Body of pancreas (tissue), 4 donors: ENCODE measurements at places on chromosomes 1 and 21.
A peak's percentile ranks its signal among the peaks of the same experiment; 100 is the strongest.

GRCh38 chr1:207059881-207060280 lies 6.8 kb downstream of the PFKFB2 start:
- no peak for DNase-seq
- H3K27me3 ChIP-seq = no peaks in the 10 kb centered on the region
- peaks cover 5% of the 10 kb centered on the region for H3K4me1 ChIP-seq
- H3K36me3 ChIP-seq = peaks cover 6% of the 10 kb centered on the region
- no peak overlapping the region for H3K27ac ChIP-seq

GRCh38 chr1:241834733-241835377 lies 13.1 kb upstream of the EXO1 start:
- no peak for DNase-seq
- no peaks in the 10 kb centered on the region for H3K4me1 ChIP-seq
- H3K4me3 ChIP-seq = no peak overlapping the region
- no peaks in the 10 kb centered on the region for H3K27me3 ChIP-seq
- H3K27ac ChIP-seq = no peak overlapping the region

DNA sequence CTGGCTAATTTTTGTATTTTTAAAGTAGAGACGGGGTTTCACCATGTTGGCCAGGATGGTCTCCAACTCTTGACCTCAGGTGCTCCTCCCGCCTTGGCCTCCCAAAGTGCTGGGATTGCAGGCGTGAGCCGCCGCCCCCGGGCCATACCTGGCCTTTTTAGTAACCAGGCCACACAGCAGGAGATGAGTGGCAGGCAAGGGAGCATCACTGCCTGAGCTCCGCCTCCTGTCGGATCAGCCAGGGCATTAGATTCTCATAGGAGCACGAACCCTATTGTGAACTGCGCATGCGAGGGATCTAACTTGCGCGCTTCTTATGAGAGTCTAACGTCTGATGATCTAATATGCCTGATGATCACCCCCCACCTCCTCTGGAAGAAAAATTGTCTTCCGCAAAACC lies 308.7 kb upstream of the PRMT6 start:
- no peaks in the 10 kb centered on the region for H3K4me1 ChIP-seq
- no peak overlapping the region for H3K27ac ChIP-seq
- H3K4me3 ChIP-seq = no peak overlapping the region
- H3K27me3 ChIP-seq = no peaks in the 10 kb centered on the region

GRCh38 chr1:245788269-245788668 lies 633.5 kb downstream of the KIF26B start:
- no peaks in the 10 kb centered on the region for H3K36me3 ChIP-seq
- DNase-seq = no peak
- H3K4me1 ChIP-seq = no peaks in the 10 kb centered on the region

DNA sequence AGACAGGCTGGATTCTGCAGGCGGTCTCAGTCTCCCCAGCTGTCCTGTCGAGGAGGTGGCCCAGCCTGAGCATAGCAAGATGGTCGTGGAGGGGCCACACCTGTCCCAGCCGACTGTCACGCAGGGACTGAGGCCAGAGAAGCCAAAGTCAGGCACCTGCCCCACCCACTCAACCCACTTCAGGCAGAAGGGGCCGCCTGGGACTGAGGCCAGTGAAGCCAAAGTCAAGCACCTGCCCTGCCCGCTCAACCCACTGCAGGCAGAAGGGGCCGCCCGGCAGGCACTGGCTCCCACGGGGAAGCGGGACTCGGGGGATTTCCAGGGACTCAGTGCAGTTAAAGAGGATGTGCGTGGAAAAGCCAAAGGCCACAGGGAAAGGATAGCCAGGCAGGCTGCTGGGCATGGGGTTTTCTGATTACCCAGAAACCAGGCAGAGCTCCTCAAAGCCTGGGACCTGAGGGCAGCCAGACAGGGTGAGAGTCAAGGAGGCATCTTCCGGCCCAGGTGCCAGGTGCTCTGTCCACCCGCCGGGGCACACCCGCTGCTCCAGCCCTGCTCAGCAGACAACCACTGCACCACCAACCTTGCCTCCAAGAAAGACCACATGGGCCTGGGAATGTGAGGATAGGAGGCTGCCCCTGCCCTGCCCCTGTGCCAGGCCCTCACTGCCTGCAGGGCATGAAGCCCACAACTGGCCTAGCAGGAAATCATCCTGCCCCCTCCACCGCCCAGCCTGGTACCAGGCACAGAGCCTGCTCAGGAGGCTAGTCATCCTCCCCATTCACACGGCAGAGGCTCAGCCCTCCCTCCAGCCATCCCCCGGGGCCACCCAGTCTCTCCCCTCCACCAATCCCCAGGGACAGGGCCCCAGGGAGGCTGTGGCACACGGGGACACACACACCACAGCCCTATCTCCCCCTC lies 41.0 kb downstream of the MEGF6 start:
- H3K4me1 ChIP-seq = no peaks in the 10 kb centered on the region
- no peak overlapping the region for H3K27ac ChIP-seq
- no peaks in the 10 kb centered on the region for H3K27me3 ChIP-seq
- H3K4me3 ChIP-seq = no peak overlapping the region
- H3K36me3 ChIP-seq = no peaks in the 10 kb centered on the region
- DNase-seq = no peak

DNA sequence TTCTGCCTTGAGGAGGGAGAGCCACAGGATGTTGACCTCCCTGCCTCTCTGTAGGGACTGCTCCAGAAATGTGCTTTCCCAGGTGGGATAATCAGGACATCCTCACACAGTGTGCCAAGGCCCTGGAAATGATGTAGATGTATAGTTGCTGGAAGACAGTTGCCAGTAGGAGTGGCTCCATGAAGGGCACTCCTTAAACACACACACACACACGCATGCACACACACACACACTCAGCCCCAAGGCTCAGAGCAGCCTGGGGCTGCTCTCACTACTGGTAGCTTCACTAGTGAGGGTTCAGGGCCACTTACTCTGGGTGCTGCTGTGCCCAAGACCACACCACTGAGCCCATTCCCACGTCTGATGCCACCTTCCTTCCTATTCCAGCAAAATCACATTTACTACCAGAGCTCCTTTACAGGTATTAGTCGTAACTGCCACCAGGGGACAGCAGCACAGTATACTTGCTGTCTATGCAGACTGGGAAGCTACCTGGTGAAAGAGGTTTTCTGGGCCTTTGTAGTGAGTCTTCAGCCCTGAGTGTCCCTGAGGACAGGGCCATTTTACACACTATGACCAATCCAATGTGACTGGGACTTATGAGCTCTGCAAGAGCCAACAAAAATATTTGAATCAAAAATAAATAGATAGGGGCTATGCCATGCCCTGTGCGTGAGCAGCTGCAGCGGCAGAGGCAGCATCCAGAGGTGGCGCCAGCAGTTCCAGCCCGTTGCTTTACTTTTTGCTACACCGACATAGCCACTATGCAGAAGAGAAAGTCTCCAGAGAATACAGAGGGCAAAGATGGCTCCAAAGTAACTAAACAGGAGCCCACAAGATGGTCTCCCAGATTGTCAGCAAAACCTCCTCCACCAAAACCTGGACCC lies 15.0 kb downstream of the CRNN start:
- H3K27ac ChIP-seq = no peak overlapping the region
- no peaks in the 10 kb centered on the region for H3K4me1 ChIP-seq
- no peaks in the 10 kb centered on the region for H3K27me3 ChIP-seq
- no peaks in the 10 kb centered on the region for H3K36me3 ChIP-seq
- DNase-seq = peak; percentile 37
- no peak overlapping the region for H3K4me3 ChIP-seq

DNA sequence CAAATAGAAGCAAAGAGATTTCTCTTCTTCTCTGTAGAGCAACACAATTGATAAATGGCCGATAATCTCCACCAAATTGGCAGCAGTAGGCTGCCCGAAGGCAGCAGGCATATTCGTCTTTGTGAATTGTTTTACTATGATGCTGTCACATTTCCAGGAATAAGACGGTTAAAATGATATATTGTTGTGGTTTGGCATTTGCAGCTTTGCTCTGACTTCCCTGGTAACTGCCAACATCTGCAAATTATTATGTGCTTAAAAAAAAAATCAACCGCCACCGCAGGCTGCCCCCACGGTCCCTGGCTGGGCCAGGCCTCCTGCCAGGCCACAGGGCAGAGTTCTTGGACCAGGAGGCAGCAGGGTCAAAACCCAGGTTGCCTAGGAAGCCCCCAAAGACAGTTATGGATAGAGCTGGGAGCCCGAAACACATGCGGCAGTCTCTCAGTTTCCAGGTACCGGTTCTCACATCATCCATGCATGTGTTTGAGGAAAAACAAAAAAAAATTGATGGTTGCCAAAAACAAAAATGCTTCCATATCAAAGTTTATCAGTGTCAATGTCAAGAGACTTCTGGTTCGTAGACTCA lies 179.3 kb downstream of the ETS2 start:
- no peaks in the 10 kb centered on the region for H3K36me3 ChIP-seq
- no peaks in the 10 kb centered on the region for H3K27me3 ChIP-seq
- no peak overlapping the region for H3K4me3 ChIP-seq
- no peak for DNase-seq
- H3K4me1 ChIP-seq = peaks cover 8% of the 10 kb centered on the region
- H3K27ac ChIP-seq = peak overlapping the region; percentile 16

GRCh38 chr1:101112051-101112780 lies 86.6 kb upstream of the DPH5 start:
- no peaks in the 10 kb centered on the region for H3K36me3 ChIP-seq
- H3K4me1 ChIP-seq = no peaks in the 10 kb centered on the region
- H3K27ac ChIP-seq = no peak overlapping the region

DNA sequence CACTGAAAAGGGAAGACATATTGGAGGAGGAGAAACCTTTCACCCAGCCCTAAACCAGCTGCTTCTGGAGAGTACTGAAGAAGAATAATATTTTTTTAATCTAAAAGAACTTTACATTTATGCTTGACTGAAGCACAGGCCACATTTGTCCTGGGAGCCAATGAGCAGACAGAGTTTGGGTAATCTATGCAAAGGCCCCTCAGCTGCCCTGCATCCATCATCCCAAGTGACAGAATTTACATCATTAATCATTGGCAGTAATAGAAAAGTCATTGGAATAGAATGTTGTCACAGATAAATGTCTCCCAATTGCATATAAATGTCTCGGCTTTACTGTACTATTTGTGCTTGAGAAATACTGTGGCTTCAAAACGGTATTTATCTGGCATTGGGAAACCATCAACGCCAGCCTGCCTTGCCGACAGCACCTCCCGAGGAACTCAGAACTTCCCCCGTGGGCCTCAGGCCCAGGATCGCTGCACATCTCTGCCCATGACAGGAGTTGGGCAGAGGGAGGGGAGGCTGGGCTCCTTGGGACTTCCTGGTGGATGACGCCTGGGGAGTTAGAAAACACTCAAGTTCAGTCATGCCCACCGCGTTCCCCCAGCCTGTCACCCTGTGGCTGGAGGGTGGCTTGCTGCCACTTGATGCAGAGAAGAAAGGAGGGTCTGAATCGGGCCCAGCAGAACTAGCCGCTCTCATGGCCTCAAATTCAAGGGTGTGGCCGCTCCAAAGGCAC lies 133.1 kb downstream of the CAMTA1 start:
- H3K36me3 ChIP-seq = no peaks in the 10 kb centered on the region
- H3K27ac ChIP-seq = no peak overlapping the region
- no peak for DNase-seq
- no peaks in the 10 kb centered on the region for H3K27me3 ChIP-seq
- peaks cover 16% of the 10 kb centered on the region for H3K4me1 ChIP-seq

DNA sequence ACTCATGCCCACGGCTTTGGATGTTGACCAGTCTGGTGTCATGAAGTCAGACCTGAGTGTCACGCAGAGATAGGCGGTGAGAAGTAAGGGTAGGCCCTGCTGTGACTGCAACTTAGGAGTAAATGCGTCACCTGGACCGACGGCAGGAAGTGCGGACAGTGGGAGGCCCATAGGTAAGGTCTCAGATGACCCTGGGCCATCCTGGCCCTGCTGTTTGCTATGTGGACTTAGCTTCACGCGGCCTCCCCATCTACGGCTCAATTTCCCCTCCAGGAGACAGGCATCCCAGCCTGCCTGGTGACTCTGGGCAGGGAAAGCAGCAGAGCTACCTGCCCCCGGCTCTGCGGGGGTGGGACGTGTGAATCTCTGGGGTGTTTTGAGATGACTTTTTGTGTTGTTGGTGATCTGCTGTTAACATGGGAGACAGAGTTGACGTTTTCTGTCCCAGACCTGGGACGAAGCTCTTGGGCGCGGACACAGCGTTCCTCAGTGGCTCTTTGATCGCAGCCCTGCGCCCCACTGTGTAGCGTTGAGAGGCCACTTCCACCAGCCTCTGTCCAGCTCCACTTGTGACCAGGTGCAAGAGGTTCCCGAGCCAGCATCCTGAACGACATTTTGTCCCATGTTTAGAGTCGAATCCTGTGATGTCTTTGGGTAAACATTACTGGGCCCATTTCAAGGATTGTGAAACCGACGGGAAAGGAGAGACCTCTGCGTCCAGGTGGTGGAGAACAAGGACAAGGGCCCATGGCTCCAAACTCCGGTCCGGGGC lies 39.9 kb downstream of the CRYAA start:
- peaks cover 17% of the 10 kb centered on the region for H3K4me1 ChIP-seq
- H3K27me3 ChIP-seq = no peaks in the 10 kb centered on the region
- DNase-seq = no peak
- H3K4me3 ChIP-seq = no peak overlapping the region
- H3K36me3 ChIP-seq = no peaks in the 10 kb centered on the region

GRCh38 chr1:168706391-168706992 lies 22.5 kb downstream of the DPT start:
- no peak overlapping the region for H3K4me3 ChIP-seq
- peaks cover 14% of the 10 kb centered on the region for H3K4me1 ChIP-seq
- no peaks in the 10 kb centered on the region for H3K27me3 ChIP-seq
- no peaks in the 10 kb centered on the region for H3K36me3 ChIP-seq
- DNase-seq = no peak
